ENCODE measurements at places on chromosomes 3 and 15.

DNA sequence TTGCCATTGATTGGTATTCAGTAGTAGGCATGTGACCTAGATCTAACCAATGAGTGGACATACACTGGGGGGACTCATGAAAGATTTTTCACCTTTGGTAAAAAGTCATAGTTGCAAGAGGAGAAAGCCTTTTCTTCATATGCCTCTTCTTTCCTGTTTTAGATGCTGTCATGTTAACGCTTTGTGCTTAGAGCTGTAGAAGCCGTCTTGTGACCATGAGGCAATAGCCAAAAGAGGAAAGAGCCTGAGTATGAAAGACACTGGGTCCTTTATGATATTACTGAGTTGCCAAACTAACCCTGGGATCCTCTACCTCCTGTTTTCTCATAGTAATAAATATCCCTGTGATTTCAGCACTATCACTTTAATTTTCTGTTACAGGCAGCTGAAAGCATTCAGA, 396.0 kb downstream of the FHIT start:
- no peak for DNase-seq

- DNase-seq = no peak
Measured at GRCh38 chr15:66753687-66754377, 51.8 kb downstream of the SMAD6 start.

GRCh38 chr15:99158626-99159412, 53.9 kb downstream of the SYNM start:
- no peak for DNase-seq

DNA sequence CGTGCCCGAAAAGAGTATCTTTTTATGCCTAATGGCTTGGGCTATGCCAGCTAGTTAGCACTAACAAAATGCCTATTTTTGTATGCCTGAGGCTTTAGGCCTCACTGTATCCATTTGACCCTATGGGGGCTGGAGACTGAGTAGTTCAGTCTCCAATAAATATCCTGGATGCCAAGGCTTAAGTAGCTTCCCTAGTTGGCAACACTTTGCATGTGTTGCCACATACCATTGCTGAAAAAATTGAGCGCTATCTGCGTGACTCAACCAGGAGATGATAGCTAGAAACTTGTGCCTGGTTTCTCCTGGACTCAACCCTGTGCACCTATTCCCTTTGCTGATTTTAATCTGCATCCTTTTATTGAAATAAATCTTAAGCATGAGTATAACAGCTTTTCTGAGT, 58.4 kb upstream of the ATP2C1 start:
- no peak for DNase-seq

DNA sequence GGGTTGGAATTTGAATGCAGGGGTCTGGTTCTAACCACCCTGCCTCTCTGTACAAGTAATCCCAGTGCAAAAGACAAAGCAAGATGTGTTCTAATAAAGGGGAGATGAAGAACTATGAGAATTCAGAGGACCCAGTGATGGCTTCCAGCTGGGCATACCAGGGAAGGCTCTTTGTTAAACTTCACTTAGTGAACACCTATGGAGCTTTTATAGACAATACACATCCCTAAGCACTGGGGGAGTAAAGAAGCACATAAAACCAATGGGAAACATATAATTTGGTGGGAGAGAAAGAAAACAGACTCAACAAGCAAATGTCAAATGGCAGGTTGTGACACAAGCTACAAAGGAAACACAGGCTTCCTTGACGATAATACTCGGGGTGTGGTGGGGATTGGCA, 47.9 kb upstream of the RNU6-1 start:
- no peak for DNase-seq

GRCh38 chr3:188465311-188465710, 311.4 kb downstream of the LPP start:
- no peak for DNase-seq

- no peak for DNase-seq
Measured at GRCh38 chr15:66771351-66771650, 69.3 kb downstream of the SMAD6 start.

DNA sequence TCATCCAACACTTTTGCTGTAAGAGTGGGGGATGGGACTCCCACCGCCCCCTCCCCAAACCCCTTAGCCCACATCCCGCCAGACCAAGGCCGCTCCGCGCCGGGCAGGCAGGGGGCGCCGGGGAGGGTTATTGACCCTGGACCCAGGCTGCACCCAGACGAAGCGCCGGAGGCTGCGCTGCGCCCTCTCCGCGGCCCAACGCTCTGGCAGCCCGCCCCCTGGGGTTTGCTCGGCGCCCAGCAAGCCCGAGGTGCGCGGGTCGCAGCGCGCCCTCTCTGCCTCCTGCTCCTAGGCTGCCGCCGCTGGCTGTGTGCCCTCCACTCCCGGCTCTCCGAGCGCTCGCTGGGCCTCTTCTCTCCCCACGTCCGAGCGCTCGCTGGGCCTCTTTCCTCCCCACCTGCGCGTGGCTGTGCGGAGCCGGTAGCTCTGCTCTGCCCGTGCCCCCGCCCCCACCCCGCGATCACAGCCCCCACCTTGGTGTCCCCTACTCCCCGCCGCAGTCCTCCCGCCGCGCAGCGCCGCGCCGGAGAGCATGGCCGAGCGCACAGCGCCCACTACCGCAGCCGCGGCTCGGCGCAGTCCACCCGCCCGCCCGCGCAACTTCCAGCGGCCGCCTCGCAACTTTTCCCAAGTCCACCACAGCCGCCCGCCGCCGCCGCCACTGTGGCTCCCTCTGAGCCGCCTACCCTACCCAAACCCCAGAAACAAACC, 1.2 kb downstream of the MECOM start:
- DNase-seq = peak; percentile 25

Measured in CD4-positive, alpha-beta T cell treated with Interleukin-1 beta for 1 hour (primary cell).